A673 (cell line): ENCODE measurements at places on chromosomes 13 and 19. TPM values are rescaled to one million over a fixed set of nuclear protein-coding genes. Genes with fewer than 3 reads are reported as not detected.

- H3K27ac ChIP-seq = no peak overlapping the region
- no peak for DNase-seq
- H3K27me3 ChIP-seq = no peaks in the 10 kb centered on the region
- H3K4me3 ChIP-seq = no peak overlapping the region
- H3K36me3 ChIP-seq = no peaks in the 10 kb centered on the region
Observed at GRCh38 chr19:2927032-2927430, 17.7 kb downstream of the ZNF77 start.

GRCh38 chr13:74661851-74662250, 527.6 kb upstream of the KLF12 start:
- H3K4me3 ChIP-seq = no peak overlapping the region
- no peaks in the 10 kb centered on the region for H3K4me1 ChIP-seq
- no peaks in the 10 kb centered on the region for H3K27me3 ChIP-seq
- no peak overlapping the region for H3K27ac ChIP-seq
- H3K36me3 ChIP-seq = no peaks in the 10 kb centered on the region

Gene ITGBL1
- total RNA-seq = 0.37 and 0.64 TPM in 2 replicates

Gene ZNF844
- total RNA-seq = 1.5 TPM in 2 replicates

Gene GPR32
- total RNA-seq = not detected in 2 replicates
